ENCODE measurements at places on chromosomes 6 and 20.

GRCh38 chr6:134529921-134530320 lies 212.0 kb upstream of the SGK1 start:
- DNase-seq, result no peak

DNA sequence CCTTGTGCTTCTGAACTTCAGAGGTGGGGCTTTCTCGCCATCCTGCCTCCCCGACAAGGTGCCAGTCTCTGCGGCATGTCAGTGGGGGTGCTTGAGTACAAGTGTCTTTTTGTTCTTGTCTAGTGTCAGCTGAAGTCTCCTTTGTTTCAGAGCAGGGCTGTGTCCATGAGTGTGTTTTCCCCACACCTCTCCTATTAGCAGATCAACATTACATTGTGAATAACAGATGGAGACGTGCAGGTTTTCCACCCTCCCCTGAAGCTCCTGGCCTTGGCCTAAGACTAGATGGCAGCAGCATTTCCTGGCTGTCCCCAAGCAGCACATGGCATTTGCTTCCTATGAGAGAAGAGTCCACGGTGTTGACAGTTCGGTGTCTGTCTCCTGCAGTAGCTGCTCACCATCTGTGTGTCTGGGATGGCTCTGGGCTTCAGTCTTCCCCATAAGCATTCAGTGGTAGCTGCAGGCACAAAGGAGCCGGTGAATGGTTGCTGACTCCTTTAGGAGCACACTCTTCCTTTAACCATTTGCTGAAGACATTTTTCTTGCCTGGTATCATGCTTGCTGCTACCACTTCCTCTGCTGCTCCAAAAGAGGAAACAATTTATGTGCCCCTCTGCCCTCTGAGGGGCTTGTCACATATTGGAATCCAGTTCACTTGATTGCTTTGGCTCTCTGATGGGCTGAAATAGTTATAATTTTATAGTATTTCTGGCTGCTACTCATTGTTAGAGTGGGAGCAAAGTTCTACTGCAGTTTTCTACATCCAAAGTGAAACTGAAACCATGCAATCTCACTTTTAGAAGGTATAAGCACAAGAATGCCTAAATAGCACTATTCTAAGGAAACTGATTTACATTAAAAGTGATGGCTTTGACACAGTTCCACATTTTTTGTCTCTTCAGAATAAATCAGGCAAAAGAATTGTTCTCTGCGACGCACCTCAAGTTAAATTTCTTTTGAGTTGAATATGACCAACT lies 913.0 kb downstream of the C6orf118 start:
- no peak for DNase-seq

- peak; percentile 50 for DNase-seq
Measured at GRCh38 chr6:25942561-25943147, 12.2 kb upstream of the SLC17A2 start.

GRCh38 chr6:149218915-149219314 lies 98.6 kb upstream of the TAB2 start:
- DNase-seq, result no peak

- DNase-seq, result no peak
Measured at GRCh38 chr6:82869493-82869892, 196.1 kb downstream of the UBE3D start.

- DNase-seq, result no peak
Measured at GRCh38 chr6:131368198-131368911, 204.7 kb upstream of the ARG1 start.

Measured in CD4-positive, alpha-beta T cell treated with Interleukin-15 for 4 hours (primary cell).